Mesenchymal stem cell (in vitro differentiated cells and primary cell): ENCODE measurements at places on chromosomes 5 and 9.

DNA sequence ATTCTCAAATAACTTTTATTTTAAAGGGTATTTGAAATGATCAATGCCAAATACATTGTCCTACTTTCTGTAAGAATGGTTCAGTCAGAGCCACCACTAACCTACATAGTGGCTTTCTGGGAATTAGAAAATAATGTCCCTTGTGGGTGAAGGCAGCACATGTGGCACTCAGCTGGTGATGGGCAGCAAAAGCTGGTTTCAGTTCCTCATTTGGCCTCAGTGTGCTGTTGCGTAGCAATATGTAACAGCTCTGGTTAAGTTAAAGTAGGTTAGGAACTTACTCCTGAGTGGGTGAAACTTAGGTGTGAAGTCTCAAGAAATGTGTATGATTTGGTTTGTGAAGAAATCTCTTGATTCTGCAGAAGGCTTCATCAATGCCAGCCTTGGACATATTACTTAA is 99.6 kb upstream of the SPEF2 start:
- DNase-seq, result no peak

DNA sequence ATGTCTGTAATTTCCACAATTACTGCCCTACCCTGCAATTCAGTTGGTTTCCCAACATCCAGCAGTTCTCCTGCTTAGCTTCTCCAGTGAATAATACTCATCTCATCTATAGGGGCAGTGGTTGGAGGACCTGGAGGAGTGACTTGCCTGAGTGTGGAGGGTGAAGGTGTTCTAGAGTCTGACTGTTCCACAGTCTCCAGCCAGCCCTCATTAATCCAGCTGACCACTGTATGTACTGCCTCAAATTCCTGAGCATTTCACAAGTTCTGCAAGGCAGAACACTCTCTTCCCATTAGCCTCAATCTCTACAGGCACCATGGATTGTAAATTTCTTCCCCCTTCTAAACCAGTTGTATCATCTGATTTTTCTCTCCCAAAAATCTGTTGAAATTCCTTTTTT is 147.4 kb upstream of the NFIL3 start:
- peak; percentile 10 for DNase-seq

GRCh38 chr5:99020698-99021048 is 91.9 kb upstream of the CHD1 start:
- no peak for DNase-seq

- DNase-seq, result no peak
These were observed 89.3 kb downstream of the MACIR start for GRCh38 chr5:103347716-103348423.

DNA sequence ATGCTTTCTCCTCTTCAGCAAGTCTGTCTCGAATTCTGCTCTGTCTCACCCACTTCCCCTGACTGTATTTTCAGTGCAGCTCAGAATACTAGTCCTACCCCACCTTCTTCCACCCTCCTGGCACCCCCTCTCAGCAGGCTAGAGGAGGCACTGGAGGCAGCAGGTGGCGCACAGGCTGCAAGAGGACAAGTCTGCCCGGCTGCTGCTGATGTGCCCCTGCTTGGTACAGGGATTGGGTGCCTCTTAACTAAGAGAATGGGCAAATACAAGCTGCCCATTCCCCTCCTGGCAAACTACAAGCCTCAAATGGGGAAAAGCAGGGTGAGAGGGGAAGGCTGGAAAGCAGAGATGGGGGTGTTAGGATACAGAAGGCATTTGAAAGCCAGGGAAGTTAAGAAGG is 5.1 kb downstream of the TLN1 start:
- peak; percentile 63 for DNase-seq

- peak; percentile 4 for DNase-seq
These were observed 55.5 kb downstream of the ZFAND5 start for GRCh38 chr9:72309364-72310133.

GRCh38 chr5:87393331-87393730 is 19.4 kb downstream of the CCNH start:
- DNase-seq, result peak; percentile 70

DNA sequence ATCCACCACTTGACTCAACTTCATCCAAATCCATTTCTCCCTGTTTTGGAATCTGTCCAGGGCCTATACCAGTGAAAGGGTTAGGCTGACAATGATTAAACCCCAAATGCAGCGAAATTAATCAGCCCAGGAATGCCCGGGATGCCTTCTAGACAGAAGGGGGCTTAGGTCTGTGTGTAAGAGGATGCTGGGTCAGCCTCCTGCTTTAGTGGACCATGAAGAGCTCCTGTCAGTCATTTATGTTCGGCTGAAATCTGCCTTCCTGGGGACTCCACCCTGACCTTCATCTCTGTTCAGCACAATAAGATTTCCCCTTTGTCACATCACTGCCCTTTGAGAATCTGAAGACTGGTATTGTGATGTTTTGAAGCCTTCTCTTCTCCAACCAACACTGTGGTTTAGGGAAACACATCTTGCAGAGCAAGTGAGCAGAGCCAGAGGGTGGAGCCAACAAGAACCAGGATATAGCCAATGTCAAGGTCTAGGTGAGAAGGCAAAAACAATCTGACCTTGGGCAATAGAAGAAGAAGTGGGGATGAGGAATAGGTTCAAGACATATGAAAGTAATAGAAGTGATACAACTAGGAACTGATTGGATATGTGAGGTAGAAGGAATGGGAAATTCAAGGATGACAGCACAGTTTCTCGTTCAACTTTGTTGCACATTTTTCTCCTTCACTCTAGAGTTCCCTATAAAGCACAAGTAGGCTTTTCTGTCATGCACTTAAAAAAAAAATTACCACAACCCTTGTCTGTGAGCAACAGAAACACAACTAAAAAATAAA is 234.4 kb downstream of the ARHGAP26 start:
- DNase-seq, result no peak

DNA sequence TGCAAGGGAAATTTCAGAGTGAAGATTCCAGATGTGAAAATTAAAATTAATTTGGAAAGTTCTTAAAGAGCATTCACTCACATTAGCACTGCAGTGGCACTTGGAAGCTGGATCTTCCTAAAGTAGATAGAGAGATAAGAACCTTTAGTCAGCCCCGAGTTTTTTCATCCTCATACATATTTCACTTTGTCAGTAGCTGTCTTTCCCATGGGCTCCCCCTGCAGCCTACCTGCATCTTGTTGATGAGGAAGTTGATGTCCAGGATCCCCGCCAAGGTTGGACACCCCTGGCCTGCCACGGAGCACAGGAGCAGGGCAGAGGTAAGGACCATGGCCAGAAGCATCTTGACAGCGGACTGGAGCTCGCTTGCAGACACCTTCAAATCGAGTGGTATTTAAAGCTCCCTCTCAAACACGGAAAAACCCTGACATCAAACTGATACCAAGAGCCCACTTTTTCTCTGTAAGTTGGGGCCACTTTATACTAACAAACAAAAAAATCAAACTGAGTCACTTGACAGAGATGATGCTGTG is at the start of gene IL9:
Gene IL9, minus strand, starts transcription at position 368 of the 533 bp plus-strand sequence. Its CDS starts 25 bp downstream, at position 343.
- DNase-seq, result no peak

DNA sequence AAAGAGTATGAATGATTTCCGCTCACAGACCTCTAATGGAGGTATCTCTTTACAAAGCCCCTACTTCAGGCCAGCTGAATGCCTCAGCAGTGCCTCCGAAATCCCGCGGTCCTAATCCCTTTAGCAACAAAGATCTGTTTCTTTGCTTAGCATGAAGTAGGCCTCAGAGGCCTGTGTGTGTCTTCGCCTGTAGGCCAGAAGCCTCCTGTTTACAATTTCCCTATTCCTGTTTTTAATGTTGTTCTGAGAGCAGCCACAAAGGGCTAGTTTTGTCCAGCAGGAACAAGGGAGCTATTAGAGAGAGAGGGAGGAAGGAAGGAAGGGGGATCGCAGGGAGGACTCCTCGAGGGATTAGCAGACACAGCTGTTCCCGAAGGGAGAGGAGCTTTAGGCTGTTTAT is 166.4 kb upstream of the SPRY4 start:
- no peak for DNase-seq
